Coronary artery (tissue), 2 donors: ENCODE measurements at places on chromosomes 13 and 19.

GRCh38 chr13:99434258-99434788, 66.9 kb upstream of the TM9SF2 start:
- no peak for DNase-seq

DNA sequence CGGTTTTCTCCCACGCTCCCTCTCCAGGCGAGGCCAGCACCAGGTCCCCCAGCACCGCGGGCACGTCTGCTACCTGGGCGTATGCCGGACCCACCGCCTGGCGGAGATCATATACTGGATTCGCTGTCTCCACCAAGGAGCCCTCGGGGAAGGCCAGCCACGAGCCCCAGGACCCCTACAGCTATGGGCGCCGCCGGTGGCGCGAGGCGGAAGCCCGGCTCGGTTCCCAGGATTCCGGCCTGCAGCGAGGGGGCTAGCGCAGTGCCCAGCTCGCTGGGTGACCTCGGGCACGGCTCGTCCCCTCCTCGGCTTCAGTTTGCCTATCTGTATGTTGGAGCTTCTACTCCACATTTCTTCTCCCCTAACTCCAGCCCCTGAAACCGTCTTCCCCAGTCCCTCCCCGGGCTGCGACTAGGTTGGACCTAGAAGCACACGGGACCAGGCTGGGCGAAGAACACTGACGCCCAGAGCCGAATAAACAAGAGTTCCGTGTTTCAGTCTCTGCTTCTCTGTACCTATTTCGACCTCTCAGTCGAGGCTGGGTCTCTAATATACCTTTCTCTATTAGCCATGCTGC, 749 bp upstream of the CPT1C start:
- DNase-seq: no peak

- no peak for DNase-seq
Observed at GRCh38 chr19:17229890-17230289, 3.9 kb downstream of the OCEL1 start.

- DNase-seq: no peak
Observed at GRCh38 chr19:41328842-41329225, 18.9 kb downstream of the CCDC97 start.

GRCh38 chr19:3113100-3114017, 19.2 kb downstream of the GNA11 start:
- no peak for DNase-seq

GRCh38 chr19:703651-704446, 4.9 kb upstream of the PALM start:
- no peak for DNase-seq

GRCh38 chr13:106100171-106100919, 435.1 kb downstream of the EFNB2 start:
- no peak for DNase-seq

GRCh38 chr13:60074397-60074796, 89.3 kb downstream of the DIAPH3 start:
- DNase-seq: no peak

DNA sequence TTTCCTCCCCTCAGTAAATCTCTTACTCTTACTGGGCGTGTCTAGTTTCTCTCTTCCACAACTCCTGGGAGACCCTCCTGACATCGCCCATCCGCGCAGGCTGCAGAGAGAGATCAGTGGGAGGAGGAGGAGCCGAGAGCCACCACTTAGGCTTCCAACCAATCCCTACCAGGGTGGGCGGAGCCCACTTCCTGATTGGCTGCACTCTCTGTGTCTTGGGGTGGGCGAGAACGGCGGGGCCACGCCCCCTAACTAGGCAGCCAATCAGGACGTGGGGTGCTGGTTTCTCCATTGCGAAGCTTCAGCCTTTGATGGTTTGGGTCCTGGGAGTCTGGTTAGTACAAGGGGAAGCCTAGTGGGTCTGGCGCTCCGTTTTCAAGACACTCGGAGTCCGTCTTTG, at the start of gene PMIS2:
Gene PMIS2, plus strand, starts transcription at position 326 of the 400 bp plus-strand sequence. CDS start 87 bp downstream, outside the sequence.
- DNase-seq: no peak

DNA sequence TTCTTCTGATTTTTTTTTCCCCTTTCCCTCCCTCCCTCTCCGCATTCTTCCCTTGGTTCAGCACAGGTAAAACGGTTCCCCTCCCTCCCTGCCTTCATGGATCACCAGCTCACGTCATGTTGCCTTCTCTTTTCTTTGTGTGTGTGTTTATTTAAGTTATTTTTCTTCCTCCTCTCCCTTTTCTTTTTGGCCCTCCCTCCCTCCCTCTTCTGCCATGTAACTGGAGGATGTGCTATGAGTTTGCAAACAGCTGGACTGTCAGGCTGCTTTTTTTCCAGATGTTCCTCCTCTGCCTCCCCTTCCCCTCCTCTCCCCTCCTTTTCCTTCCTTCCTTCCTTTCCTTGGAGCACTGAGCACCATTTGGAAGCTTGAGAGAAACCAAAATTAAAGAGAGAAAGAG, 2.0 kb downstream of the LENG9 start:
- no peak for DNase-seq

GRCh38 chr19:2610637-2611482, 91.6 kb downstream of the GNG7 start:
- DNase-seq: peak; percentile 95
